Esophagus squamous epithelium (tissue), 5 donors: ENCODE measurements at places on chromosomes 11 and 22. TPM values are rescaled to one million over a fixed set of nuclear protein-coding genes. Genes with fewer than 3 reads are reported as not detected.

The EIF3M gene
- 207 TPM for total RNA-seq

DNA sequence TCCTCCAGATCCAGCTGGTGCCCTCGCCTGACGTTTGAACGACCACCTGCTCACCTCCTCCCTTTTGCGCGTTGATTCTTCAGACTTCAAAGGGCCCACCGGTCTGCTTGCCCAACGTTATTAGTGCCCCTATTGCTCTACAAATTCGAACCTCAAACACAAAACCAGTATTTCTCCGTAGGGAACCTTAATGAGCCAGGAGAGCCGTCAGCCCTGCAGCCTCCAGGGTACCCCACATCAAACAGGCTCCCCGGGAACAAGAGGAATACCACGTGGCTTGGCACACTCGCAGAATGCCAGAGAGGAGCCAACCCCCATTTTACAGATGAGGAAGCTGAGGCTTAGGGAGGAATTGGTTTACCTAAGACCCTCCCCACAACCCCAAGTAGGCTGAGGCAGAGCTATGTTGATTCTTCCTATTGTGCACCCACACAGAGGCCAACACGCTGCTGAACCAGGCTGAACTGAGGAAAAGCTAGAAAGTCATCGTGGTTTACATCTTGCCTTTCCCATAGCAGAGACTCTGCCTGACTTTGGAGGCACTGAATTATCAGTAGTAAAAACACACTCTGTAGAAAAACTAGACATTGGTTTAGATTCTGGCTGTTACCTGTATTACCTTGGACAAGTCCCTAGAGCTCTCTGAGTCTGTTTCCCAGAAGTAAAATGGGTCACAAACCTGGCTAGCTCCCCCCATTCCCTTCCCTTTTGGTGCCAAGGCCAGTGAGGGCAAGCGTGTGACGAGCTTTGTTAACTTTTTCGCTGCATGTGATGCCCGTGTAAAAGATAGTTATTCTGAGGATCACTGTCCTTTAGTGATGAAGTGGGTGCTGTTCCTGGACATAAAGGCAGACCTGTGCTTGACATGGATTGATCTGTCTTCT is 764 bp downstream of the TKFC start:
- H3K4me1 ChIP-seq: peaks cover 24% of the 10 kb centered on the region
- peak overlapping the region; percentile 94 for H3K27ac ChIP-seq
- peak overlapping the region; percentile 87 for H3K4me3 ChIP-seq
- peaks cover 8% of the 10 kb centered on the region for H3K36me3 ChIP-seq
- DNase-seq: no peak
- no peaks in the 10 kb centered on the region for H3K27me3 ChIP-seq

DNA sequence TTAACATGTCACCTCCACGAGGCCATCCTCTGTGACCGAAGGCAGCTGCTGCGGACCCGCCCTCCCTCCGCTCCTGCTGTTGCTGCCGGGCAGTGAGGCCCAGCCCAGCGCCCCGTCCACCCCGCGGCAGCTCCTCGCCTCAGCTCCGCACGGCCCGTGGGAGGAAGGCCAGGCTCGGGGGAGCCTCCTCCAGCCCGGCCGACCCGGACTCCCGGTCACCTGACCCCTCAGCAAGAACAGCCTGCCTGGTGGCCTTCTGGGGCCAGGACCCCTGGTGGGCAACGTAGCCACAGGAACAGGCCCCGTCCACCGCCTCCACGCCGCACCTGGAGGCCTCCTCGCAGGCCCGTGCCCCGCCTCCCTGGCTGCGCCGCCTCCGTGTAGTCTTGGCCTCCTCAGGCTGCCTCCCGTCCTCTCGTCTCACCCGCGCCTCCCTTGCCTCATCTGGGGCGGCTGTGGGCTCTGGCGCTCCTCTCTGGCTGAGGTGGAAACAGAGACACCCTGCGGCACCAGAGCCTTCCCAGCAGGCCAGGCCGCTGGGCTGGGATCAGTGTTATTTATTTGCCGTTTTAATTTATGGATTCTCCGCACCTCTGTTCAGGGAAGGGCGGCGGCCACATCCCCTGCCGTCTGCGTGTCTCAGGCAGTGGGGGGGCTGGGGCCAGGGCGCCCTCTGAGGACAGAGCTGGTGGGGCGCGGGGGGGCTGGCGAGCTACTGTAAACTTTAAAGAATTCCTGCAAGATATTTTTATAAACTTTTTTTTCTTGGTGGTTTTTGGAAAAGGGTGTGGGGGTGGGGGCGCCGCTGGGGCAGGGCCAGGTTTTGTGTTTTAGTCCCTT is 25.4 kb downstream of the MOB2 start:
- no peak for DNase-seq
- H3K4me3 ChIP-seq: peak overlapping the region; percentile 24
- H3K27me3 ChIP-seq: no peaks in the 10 kb centered on the region
- H3K27ac ChIP-seq: peak overlapping the region; percentile 77
- peaks cover 14% of the 10 kb centered on the region for H3K4me1 ChIP-seq

DNA sequence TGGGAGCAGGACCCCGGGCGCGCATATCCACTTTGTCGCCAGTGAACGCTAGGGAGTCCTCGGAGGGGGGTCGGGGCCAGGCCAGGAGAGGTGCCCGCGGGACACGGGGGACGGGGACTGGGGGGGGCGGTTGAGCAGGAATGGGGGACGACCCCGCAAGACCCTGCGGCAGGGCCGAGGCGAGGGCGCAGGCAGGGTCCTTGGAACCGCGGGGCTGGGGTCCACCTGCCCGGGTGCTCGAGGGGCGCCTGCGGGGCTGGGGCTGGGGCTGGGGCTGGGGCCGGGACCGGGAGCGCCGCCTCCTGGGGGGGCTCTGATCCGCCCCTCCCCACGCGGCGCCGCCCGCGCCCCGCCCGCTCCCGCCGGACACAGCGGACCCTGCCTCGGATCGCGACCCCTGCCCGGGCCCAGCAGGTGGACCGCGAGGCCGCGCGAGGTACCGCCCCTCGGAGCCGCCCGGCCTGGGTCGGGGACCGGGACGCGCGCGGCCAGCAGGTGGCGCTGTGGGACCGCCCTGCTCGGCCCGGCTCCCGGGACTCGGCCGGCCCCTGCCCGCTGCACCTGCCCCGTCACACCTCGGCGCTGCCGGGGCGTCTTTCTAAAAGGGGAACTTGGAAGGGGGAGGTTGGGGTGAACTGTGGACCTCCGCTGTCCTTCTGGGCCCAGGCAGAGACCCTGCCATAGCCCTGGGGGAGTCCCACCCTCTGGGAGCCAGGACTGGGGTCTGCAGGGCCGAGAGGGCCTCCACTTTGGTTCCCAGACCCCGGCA is 11.0 kb downstream of the CRELD2 start:
- no peak overlapping the region for H3K4me3 ChIP-seq
- H3K27ac ChIP-seq: no peak overlapping the region
- H3K4me1 ChIP-seq: peaks cover 58% of the 10 kb centered on the region
- no peak for DNase-seq

- no peak overlapping the region for H3K4me3 ChIP-seq
- no peaks in the 10 kb centered on the region for H3K27me3 ChIP-seq
- peak overlapping the region; percentile 17 for H3K27ac ChIP-seq
- DNase-seq: no peak
- peaks cover 58% of the 10 kb centered on the region for H3K4me1 ChIP-seq
Measured at GRCh38 chr22:19984201-19984753, 32.3 kb downstream of the ARVCF start.
